Fibroblast of lung (primary cell): ENCODE measurements at places on chromosomes 2 and 18. TPM values are rescaled to one million over a fixed set of nuclear protein-coding genes. Genes with fewer than 3 reads are reported as not detected.

GRCh38 chr2:44033947-44034346 is 38.2 kb upstream of the LRPPRC start:
- H3K36me3 ChIP-seq: no peaks in the 10 kb centered on the region
- peaks cover 5% of the 10 kb centered on the region for H3K27me3 ChIP-seq
- DNase-seq: no peak
- H3K4me3 ChIP-seq: no peak overlapping the region

DNA sequence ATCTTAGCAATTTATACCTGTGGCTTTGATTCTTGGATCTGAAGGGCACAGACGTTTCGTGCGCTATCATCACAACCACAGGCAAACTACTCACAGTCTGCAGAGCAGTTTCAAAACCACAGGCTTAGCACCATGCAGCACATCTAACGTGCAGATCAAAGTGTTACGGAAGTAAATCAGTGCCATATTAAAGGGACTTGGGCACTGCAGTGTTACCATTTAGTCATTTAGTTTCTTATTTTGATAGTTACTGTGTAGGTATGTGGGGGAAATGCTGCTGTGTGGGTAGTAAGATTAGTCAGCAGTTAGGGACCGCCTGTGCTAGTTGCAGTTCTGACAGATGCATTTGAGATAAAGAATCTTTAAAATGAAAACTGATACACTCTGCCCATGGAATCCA is 384.0 kb downstream of the NBAS start:
- H3K27me3 ChIP-seq: no peaks in the 10 kb centered on the region
- H3K27ac ChIP-seq: no peak overlapping the region
- H3K4me3 ChIP-seq: no peak overlapping the region
- DNase-seq: peak; percentile 17

IL1B gene
- 0.26 TPM in 1 of 2 replicates, not detected in the other for total RNA-seq

CSRNP3 gene
- 0.66 and 0.77 TPM in 2 replicates for total RNA-seq
